ENCODE measurements at places on chromosomes 13 and 19.
A peak's percentile ranks its signal among the peaks of the same experiment; 100 is the strongest.

- DNase-seq, result no peak
These were observed 168.3 kb upstream of the SPRY2 start for GRCh38 chr13:80509264-80509663.

- no peak for DNase-seq
These were observed 44.8 kb downstream of the DNM2 start for GRCh38 chr19:10762656-10763055.

GRCh38 chr13:33471204-33471603 lies 185.6 kb upstream of the STARD13 start:
- DNase-seq, result no peak

DNA sequence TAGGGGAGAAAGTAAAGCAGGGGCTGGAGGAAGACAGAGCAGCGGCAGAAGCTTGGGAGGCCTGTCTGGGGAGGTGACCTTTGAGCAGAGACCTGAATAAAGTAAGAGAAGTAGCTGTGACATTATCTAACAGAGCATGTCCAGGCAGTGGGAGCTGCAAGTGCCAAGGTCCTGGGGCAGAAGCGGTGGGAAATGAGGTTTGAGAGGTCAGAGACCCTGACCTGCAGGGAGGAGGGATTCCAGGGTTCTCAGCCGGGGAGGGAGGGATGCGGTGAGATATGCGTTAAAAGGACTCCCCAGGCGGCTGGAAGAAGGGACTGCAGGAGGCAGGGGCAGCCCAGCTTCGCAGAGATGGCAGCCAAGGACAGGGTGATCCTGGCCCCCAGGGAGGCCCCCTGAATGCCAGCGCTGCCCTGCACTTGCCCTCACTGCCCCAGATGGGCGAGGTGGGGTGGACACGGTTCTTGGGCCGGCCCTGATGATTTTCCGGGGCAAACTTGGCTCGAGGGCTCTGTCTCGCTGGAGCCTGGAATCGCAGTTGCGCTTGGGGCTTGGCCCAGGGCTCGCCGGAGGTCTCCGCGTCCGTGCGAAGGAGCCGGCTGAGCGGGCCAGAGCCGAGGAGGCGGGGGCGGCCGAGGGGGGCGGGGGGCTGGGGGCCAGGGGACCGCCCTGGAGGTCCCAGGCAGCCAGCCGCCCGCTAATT lies 3.2 kb downstream of the CRLF1 start:
- no peak for DNase-seq

DNA sequence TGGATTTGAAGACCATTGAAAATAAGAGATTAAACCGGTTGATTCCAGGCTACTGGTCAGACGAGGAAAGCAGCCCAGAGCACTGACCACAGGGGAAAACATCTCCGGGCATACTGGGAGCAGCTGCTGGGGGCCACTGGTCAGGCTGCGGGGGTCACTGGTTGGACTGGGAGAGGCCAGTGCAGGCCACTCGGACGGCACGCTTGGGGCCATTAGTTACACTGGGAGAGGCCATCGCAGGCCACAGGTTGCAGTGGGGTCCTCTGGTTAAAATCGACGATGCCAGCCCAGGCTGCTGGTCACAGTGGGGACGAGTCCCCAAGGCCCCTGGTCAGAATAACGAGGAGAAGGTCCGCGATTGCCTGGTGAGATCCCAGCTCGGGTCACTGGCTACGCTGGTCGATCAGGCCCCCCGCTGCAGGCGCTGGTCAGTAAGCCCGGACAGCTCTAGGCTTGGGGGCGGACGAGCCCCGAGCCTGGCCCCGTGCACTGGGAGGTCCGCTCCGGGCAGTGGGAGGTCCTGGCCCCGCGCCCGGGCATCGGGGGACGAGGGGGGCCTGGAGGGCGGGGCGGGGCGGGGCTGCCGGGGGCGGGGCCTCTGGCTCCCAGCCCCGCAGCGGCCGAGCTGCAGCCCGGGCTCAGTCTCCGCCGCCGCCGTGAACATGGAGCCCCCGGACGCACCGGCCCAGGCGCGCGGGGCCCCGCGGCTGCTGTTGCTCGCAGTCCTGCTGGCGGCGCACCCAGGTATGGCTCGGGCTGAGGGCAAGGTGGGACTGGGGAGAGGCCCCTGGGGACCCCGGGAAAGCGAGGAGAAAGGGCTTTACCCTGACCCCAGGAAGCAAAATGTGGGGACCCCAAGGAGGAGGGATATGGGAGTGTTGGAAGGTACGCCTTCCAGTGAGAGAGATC lies at the start of gene BCAM:
Gene BCAM (plus strand): TSS at position 641 of the 909 bp plus-strand sequence. CDS start 22 bp downstream, at position 663.
- peak; percentile 23 for DNase-seq

DNA sequence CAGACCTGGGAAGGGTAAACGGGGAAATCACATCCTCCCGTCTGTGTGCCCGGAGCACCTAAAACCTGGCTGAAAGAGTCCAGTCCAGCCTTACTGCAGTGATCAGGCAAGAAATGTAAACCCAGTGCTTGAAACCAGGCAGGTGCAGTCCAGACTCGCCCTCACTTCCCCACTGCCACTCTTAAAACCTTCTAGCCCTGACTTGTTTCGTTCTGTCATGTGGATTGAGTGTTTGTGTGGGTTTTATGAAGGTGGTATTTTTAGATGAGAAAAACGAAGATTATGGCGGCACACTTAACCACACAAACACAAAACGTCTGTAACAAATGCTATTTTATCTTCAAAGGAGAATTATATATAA lies 839 bp upstream of the CKAP2 start:
- peak; percentile 39 for DNase-seq

DNA sequence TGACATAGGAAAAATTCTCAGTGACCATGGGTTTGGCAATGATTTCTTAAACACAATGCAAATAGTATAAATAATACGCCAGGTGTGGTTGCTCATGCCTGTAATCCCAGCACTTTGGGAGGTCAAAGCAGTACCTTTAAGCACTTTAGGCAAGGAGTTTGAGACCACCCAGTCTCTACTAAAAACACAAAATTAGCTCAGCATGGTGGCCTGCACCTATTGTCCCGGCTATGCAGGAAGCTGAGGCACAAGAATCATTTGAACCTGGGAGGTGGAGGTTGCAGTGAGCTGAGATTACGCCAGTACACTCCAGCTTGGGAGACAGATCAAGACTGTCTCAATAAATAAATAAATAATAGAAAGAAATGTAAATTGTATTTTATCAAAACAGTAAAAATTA lies 356.5 kb upstream of the SLITRK6 start:
- no peak for DNase-seq

- no peak for DNase-seq
These were observed 485 bp downstream of the CPAMD8 start for GRCh38 chr19:17025991-17026658.

DNA sequence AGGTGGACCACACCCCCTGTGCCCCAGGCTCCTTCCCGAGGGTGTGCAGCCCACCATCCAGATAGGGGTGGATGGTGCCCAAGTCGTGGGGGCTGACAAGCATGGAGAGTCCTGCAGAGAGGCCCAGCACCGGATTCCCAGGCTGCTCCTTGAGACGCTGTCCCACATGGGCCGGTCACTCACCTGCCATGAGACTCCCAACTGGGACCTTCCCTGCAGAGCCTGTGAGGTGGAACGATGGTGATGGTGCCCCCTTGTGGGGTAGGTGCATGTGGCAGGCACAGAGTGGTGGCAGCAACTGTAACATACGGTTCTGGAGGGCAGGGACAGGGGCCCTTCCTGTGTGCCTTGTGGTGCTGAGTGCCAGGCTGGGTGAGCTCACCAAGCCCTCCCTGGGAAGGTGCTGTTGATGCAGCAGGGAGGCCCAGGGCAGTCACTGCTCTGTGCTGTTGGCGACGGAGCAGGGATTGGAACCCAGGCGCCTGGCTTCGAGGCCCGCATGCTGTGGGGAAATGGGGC lies 33.1 kb downstream of the PPP1R37 start:
- peak; percentile 48 for DNase-seq

DNA sequence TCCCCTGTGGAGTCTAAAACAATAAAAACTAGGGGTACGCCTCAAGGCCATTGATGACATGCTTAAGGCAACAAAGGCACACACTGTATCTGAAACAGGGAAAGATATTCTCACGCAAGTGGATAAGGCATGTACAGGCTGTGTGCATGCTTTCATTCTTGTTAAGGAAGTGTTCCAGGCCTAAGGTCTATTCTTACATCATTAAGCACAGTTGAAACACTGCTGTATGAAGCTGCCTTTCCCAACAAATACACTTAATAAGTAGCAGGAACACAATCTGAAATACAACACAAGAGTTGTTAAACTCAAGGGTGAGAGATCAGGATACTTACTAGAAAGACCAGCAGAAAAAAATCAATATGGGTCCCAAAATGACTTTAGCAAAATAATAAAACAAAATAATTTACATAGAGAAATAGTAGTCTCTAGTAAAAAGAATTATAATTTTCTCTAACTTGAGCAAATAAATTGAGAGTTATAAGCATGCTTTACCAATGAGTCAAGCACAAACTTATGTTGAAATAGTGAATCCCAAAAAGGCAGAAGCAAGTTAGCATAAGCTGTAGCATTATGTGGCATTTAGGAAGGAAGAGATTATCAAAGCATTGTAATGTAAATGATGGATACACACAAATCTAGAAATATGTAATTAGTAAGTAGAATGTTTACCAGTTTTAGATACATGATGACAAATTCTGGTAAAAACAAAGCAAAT lies 796.9 kb downstream of the SLITRK1 start:
- no peak for DNase-seq

GRCh38 chr19:9076901-9077300 lies 10.0 kb upstream of the OR1M1 start:
- DNase-seq, result no peak

GRCh38 chr13:37216331-37216730 lies 110.9 kb upstream of the CSNK1A1L start:
- no peak for DNase-seq

GRCh38 chr19:6211632-6212402 lies 68.0 kb downstream of the MLLT1 start:
- DNase-seq, result no peak

DNA sequence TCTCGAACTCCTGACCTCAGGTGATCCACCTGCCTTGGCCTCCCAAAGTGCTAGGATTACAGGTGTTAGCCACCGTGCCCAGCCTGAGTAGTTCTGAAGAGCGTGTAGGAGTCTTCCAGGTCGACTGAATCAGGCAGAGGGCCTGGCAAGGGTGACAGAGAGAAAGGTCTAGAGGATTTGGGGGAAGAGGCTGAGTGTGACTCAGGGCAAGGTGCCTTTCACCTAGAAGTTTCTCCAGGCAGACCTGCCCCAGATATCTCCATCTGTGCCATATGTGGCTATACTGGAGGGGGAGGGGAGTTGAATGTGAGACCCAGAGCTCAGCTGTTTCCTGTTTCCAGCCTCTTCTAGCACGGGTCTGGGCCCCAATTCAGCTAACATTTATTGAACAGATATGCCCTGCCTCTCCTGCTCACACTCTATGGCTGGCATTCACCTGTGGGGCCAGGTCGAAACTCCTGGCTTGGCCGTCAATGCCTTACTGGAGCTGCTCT lies 1.3 kb downstream of the CCDC159 start:
- no peak for DNase-seq

DNA sequence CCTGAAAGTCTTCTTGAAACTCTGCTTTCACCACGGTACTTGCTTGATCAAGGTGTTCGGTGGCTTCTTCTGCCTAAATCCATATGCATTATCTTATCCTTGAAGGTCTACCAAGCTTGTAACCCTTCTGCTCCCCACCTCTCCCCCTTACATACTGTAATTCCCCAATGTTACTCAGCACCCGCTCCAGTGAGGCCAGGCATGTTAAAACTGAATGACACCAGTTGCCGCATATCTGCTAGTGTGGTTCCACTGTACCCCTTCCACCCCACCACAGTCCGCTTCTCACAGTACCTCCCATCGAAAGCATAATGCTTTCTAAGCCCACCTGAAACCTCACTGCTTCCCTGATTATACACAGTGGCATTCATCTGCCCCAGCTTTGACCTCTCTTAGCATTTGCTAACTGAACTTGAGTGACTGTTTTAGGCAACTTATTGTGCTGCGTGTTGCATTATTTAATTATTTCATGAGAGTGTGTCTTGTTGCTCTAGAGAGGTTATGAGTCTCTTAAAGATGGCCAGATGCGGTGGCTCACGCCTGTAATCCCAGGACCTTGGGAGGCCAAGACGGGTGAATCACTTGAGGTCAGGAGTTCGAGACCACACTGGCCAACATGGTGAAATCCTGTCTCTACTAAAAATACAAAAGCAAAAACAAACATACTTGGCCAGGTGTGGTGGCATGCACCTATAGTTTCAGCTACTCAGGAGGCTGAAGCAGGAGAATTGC lies 87.6 kb upstream of the MBNL2 start:
- no peak for DNase-seq

DNA sequence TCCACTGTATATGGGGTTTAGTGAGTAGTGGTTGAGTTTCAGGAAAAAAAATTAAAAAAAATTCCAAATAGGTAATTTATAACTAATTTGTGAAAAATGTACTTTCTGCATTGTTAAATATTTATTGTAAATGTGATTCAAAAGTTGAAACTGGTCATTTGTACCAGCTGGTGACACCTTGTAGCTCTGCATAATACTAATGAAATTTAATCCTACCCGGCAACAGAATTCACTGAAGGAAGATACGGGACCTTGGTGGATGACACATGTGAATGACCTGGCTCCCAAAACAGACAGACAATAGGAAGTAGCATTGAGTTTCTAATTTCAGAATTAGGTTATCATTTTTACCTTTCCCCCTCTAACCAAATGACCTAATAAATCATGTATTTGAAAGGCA lies 73.8 kb downstream of the SLITRK6 start:
- DNase-seq, result no peak

GRCh38 chr13:109301276-109301675 lies 485.1 kb downstream of the IRS2 start:
- no peak for DNase-seq

GRCh38 chr19:10430505-10431253 lies 10.3 kb downstream of the PDE4A start:
- no peak for DNase-seq

- no peak for DNase-seq
These were observed 74.7 kb downstream of the MZT1 start for GRCh38 chr13:72652681-72653080.

- DNase-seq, result no peak
These were observed 66.6 kb downstream of the GGACT start for GRCh38 chr13:100521851-100522617.

- DNase-seq, result no peak
These were observed 38.1 kb downstream of the DGKH start for GRCh38 chr13:42086582-42086981.

GRCh38 chr19:10819124-10820060 lies 16.6 kb downstream of the TMED1 start:
- no peak for DNase-seq

DNA sequence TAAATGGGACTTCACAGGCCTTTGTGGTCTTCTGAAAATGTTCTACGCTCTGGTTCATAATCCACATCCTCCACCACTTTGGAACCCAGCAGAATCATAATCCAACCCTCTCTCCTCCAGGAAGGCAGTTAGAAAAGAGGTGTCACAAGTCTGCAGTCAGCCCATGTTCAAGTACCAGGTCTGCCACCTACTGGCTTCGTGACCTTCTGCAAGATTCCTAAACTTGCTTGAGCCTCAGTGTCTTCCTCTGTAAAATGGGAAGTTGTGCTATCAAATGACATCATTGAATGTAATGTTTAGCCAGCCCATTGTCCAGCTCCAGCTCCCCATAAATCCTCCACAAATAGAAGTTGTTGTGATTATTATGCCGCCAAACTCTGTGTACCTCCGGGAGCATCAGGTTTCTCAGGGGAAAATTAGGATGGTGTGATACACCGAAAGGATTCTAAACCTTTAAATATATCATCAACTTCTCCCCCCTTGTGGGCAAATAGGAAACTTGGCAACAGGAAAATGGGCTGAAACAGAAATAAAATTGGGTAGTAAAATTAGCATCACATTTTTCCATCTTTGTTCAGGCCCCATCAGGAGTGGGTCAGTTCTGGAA lies 109.7 kb downstream of the NUFIP1 start:
- no peak for DNase-seq

- DNase-seq, result no peak
These were observed 15.0 kb downstream of the NFIX start for GRCh38 chr19:13010038-13010991.

All from COR-L47 (cell line).